ENCODE measurements at places on chromosomes 2 and 18. TPM values are rescaled to one million over a fixed set of nuclear protein-coding genes. Genes with fewer than 3 reads are reported as not detected.

Gene LYPD6
- total RNA-seq: 12.2 TPM

Gene NT5C1B
- total RNA-seq: not detected

Gene MFSD6
- 67.5 TPM for total RNA-seq

Gene C1GALT1C1L
- 0.99 TPM for total RNA-seq

Gene ANKRD53
- 1.8 TPM for total RNA-seq

Gene VSNL1
- 0.39 TPM for total RNA-seq

Gene RASGRP3
- total RNA-seq: 9.9 TPM

Gene ALPI
- not detected for total RNA-seq

Gene C2orf80
- not detected for total RNA-seq

Gene MDH1B
- total RNA-seq: 2.7 TPM

Gene CD207
- 1.3 TPM for total RNA-seq

Gene SOWAHC
- 19.6 TPM for total RNA-seq

Gene PRKAG3
- total RNA-seq: not detected

Gene REG3G
- total RNA-seq: not detected

Gene CHRND
- not detected for total RNA-seq

Gene RPRM
- total RNA-seq: 7.7 TPM

Gene GALNT14
- total RNA-seq: 7.0 TPM

Gene DOK6
- 4.9 TPM for total RNA-seq

Gene CMPK2
- 7.5 TPM for total RNA-seq

Gene RBM44
- 1.5 TPM for total RNA-seq

Gene ZNF521
- 11.6 TPM for total RNA-seq

Gene ICA1L
- 35.9 TPM for total RNA-seq

Gene RNU2-63P
- total RNA-seq: not detected

Gene BOK
- 16.0 TPM for total RNA-seq

Gene ELMOD3
- total RNA-seq: 23.3 TPM

Gene SMPD4
- total RNA-seq: 39.6 TPM

Gene ERFE
- 1.8 TPM for total RNA-seq

Gene RNF103
- total RNA-seq: 27.6 TPM

Gene MC2R
- total RNA-seq: 0.60 TPM

Gene EMILIN1
- 65.8 TPM for total RNA-seq

Gene KIF5C
- total RNA-seq: 14.3 TPM

Gene CCDC178
- total RNA-seq: 1.9 TPM

All from ureter (tissue), 1 donor.